Retinal pigment epithelial cell (primary cell): ENCODE measurements at places on chromosomes 3 and 15.

DNA sequence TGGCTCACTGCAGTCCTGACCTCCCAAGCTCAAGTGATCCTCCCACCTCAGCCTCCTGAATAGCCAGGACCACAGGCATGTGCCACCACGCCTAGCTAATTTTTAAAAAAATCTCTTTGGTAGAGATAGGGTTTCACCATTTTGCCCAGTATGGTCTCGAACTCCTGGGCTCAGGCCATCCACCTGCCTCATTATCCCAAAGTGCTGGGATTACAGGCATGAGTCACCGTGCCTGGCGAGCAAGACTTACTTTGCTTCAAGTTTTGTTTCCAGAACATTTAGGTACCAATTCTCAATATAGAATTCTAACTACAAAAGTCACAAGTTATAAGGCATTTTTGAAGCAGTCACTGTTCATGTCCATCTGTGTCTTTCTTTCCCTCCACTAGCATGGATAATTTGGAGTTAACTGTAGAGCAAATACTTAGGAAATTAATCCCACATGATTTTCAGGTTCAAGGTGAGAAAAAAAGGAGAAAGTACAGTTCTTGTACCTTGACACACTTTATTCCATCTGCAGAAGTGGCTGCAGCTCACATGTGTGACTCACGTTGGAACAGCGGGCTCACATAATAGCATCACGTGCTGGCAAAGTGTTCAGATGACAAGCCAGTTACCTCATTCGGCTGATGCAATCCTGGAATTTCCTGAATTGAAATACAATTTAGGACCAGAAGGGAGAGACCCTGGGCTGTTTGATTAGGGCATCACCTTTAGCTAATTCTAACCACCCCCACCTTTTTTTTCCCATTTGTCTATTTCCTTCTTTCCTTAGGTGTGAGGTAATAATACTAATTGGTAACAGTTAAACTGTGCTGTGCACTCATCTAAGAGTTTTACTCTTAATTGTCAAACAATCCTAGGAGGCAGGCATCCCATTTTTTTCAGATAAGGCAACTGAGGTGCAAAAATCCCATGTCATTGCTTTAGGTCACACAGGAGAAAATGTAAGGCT, 46.9 kb upstream of the NEDD4 start:
- peak; percentile 87 for DNase-seq

DNA sequence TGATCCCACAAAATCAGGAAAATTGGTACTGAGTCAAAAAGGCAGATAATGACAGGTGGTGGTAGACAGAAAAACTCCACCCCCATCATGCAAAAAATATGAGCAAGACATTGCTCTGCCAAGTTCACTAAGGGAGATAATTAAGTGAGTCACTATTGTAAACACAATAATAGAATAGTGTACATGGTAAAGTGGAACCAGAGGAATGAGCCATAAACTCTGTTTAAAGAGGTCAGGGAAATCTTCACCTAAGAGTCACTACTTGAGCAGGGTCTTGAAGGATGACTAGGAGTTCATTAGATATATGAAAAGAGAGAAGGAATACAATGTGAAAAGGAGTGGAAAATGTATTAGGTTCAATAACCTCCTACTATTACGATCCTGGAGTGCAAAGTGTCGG, 213.4 kb upstream of the PEX5L start:
- no peak for DNase-seq

- no peak for DNase-seq
These were observed 894.4 kb downstream of the MCTP2 start for GRCh38 chr15:95125803-95126202.

GRCh38 chr3:14201940-14202684, 23.5 kb downstream of the LSM3 start:
- no peak for DNase-seq

GRCh38 chr3:9902372-9903237, at the start of gene IL17RE:
Gene IL17RE (plus strand): TSS chr3:9902848. CDS start chr3:9902933, 85 bp downstream.
- DNase-seq: no peak

- no peak for DNase-seq
These were observed 13.0 kb upstream of the HDC start for GRCh38 chr15:50278496-50278895.

- DNase-seq: no peak
These were observed 247.7 kb downstream of the PLCL2 start for GRCh38 chr3:17132286-17133115.

GRCh38 chr3:160987982-160988964, 116.9 kb downstream of the B3GALNT1 start:
- DNase-seq: no peak

DNA sequence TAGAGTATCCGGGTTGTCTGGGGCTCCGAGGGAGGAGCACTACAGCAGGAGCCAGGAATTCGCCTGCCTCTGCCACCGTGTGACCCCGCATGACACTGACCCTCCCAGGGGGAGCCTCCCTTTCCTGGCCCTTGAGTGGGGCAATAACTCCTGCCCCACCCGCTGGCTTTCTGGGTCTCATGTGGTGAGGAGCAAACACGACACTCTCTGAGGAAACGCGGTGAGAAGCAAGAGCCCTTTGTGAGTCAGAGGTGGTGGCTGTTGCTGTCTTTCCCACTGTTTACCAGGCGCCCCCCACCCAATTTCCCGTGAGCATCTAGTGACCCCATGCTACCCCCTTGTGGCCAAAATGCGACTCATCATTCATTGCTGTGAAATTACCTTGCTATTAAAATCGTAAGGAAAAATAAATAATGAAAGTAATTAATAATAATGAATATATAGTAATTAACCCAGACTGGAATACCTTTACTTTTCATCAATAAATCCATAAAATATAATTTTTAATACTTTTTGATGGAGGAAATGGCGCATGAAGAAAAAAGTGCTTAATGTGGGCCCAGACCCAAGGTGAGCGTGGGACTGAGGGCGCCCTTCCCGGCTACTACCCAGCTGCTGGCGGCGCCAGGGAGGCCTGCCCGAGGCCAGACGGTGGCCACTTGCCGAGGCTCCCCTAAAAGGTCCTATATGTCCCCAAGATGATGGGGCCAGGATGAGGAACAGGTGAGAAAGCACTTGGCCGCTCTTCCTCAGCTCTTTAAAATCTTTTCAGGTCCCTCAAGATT, 29.3 kb downstream of the CCNL1 start:
- DNase-seq: no peak

DNA sequence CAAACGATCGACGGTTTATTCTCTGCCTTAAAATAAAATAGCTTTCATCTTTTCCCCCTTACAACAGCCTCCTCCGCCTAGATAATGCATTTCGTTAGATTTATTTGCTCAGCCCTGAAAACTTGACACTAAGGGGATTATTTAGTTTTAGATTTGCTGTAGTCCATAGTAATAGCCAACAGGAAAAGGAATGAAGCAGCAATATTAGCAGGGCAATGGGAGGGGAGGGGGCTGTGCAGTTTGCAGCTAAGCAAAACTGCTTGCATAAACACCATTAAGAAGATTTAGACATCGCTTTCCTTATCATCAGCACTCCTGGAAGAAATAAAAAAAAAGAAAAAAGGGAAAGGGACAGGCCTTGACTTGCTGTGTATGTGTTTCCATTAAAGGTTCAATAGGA, 286.5 kb upstream of the SOX14 start:
- DNase-seq: no peak

DNA sequence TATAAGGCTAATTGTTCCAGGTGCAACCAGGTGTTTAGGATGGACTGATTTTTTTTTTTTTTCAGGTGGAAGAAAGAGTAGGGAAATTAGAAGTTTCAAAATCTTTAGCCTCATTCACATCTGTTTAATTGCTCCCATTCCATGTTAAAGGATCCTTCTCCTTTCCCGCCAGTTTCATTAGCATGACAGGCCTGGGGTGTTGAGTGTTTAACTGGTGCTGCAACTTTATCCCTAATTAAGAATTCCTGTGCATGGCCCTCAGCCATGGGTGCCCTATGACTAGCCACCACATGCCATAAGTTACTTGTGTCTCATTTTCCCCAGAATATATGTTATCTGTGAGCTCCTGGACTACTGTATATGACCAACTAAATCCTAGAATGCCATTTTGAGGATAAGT, 501.4 kb downstream of the NSUN3 start:
- no peak for DNase-seq

GRCh38 chr3:20064796-20065564, 24.7 kb downstream of the KAT2B start:
- no peak for DNase-seq

DNA sequence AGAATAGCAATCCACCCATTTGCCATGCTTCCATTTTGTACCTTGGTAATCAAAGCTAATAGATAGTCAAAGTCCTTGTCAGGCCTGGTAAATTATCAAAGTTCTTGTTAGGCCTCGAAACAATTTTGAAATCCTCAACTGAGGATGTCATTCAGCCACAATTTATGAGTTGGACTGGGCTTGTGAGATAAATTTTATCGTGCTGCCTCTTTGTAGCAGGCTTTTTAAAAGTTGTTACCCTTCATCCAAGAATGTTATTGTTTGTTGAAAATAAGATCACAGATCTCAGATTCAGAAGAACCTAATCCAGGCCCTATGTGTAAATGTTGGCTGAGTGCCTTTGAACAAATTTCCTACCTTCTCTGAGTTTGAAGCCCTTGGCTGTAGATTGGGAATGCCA, 143.3 kb upstream of the PROK2 start:
- DNase-seq: no peak

DNA sequence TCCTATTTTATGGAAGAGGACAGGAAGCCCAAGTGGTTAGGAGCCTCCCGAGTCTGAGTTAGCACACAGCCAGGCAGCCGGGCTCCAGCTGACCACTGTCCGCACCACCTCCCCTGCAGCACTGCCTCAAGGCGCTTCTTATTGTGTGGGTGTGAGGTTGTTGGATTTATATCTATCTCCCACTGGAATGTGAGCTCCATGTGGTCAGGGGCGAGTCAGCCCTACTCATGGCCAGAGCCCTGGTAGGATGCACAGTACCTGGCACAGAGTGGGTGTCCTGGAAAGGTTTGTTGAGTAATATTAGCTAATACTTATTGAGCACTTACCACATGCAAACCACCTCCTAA, 9.7 kb upstream of the FBLN2 start:
- DNase-seq: peak; percentile 33

DNA sequence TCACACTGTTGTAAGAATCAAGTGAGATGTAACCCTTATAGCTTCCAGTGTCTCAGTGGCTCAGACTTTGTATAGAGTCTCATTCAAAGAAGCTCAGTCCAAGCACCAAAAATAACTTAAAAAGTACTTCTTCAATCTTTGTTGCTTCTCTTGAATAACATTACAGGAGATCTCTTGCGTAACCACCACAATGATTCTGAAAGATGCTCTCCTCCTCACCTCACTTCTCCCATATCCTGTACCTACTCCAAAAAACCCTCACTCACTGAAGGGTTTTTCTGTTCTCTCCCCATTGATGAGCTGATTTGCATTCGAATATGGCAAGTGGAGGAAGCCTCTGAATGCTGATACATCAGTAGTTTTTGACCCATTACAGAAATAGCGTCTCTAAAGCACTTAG, 39.4 kb upstream of the MRPS22 start:
- DNase-seq: no peak

DNA sequence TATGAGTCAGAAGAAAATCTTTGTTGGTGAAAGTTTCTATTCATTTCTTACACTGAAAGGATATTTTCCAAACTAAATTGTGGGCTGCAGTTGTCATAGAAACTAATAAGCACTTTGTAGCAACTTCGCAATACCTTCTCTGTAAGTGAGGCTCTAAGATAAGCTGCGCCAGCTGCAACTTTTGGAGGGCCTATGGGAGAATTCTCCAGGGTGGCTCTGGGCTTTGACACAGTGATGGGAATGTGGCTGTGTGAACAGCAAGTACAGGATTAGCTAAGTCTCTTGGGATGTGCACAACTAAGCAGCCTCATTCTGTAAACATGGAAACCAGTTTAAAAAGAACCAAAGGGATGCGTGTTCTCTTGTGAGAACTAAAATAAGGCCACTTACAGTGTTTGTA, 124.6 kb upstream of the SGO1 start:
- DNase-seq: peak; percentile 65

- no peak for DNase-seq
These were observed 11.8 kb downstream of the LPCAT4 start for GRCh38 chr15:34355241-34355640.

GRCh38 chr3:21718161-21718765, 32.7 kb downstream of the ZNF385D start:
- peak; percentile 97 for DNase-seq

- no peak for DNase-seq
These were observed 5.8 kb downstream of the PRRT3 start for GRCh38 chr3:9946112-9947024.

DNA sequence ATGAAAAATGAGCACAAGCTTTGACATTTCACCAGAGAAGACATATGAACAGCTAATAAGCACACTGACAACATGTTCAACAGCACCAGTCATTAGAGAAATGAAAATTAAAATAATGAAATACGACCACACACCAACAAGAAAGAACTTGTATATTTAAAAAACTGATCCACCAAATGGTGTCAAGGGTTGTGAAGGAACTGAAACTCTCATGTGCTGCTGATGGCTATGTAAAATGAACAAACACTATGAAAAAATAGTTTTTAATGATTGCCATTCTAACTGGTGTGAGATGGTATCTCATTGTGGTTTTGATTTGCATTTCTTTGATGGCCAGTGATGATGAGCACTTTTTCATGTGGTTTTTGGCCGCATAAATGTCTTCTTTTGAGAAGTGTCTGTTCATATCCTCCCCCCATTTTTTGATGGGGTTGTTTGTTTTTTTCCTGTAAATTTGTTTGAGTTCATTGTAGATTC, 193.8 kb downstream of the SCAPER start:
- DNase-seq: no peak

DNA sequence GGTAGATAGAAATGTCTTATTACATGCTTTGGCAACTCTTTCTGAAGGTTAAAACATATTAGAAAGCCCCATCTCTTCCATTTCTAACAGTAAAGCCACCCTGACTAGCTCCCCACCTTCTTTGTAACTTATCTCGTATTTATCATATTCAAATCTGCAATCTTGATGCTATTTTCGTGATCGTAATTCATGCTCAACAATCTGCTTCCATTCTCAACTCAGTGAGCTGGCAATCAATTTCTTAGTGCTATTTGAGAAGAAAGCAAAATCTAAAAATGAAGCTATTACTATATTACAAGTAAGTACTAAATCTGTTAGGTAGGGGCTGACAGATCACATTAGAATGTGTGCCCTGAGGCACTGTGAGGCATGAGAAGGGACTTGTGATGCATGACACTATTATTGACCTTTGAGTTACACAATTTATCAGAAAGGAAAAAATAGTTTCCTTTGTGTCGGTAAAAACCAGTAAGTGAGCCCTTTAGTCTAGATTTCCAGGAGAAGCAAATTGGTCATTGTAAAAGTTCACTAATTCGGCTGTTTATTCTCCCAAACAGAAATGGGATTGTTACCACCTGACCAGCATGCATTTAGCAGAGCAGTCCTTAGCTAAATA, 379.7 kb upstream of the CNTN6 start:
- peak; percentile 66 for DNase-seq

- no peak for DNase-seq
These were observed 16.4 kb upstream of the BNC1 start for GRCh38 chr15:83300826-83301225.
